ENCODE measurements at places on chromosomes 12 and 14.

DNA sequence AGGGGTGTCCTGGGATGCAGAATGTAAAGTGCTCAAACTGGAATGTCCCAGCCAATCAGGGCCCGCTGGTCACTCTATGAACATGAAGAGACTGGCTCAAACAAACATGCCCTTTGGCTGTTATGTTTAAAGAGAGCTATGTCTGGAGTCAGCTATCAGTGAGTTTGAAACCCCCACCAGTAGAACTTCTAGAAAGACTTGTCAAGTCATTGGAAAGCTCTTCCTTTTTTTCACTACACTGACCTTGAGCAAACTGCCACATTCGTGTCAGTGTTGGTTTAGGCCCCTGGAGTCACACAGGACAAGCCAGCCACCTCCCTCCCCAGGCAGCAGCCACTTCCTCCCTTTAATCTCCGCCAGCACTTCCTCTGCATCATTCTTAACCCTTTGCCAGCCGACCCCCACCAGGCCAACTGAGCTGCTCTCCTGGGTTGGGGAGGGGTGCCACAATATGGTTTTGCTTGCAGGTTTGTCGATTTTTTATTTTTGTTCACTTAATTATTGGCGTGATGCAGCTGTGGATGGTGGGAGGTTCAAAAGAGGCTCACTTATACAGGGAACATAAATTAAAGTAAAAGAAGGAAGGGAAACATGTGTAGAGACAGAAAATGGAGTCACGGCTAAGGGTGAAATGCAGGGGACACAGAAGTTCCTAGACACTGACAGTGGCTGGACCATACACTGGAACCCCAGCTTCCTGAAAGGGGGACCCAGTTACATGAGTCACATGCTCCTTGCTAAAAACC, 25.3 kb downstream of the CMKLR1 start:
- no peak for DNase-seq

GRCh38 chr12:18719922-18720510, 17.8 kb downstream of the PLCZ1 start:
- no peak for DNase-seq

- DNase-seq, result no peak
Measured at GRCh38 chr14:74929242-74929641, 6.2 kb upstream of the RPS6KL1 start.

DNA sequence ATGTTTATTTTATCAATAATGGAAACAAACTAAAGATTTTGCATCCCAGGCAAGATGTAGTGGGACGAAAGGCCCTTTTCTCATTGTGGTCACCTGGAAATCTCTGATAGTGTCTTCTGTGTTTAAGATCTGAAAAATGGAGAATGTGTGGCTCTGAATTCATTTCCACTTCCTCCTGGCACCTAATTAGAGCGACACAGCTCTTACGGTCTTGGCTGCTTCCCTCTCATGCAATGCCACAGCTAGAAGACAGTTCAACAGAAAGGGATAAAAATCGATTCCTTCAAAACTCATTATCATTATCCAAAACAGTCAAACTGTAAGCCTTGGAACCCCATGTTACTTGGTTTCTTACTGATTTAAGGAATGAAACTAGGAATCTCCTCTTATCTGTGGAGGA, 9.3 kb downstream of the ST8SIA1 start:
- DNase-seq, result no peak

DNA sequence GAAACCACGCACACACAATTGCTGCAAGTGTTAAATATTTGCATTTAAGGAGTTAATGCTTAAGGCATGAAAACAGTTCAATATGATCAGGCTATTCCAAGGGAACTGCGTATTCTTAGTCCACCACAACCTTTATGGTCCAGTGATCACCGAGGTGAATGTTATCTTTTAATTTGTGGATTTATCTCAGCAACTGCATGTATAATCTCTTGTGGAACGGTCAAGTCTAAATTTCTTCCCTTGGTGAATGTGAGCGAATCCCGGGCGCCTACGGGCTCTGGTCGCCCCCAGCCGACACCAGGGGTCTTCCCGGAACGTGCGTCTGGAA, 999 bp upstream of the AK7 start:
- no peak for DNase-seq

GRCh38 chr12:70040141-70040540, 203.1 kb upstream of the CNOT2 start:
- no peak for DNase-seq

Data from stimulated activated CD8-positive, alpha-beta memory T cell treated with anti-CD3 and anti-CD28 coated beads, Interleukin-4, amount 100 ng/mL, for 1 hour (primary cell).